ENCODE measurements at places on chromosomes 6 and 20.

- DNase-seq = no peak
Measured at GRCh38 chr20:32070690-32071213, 18.7 kb downstream of the HCK start.

DNA sequence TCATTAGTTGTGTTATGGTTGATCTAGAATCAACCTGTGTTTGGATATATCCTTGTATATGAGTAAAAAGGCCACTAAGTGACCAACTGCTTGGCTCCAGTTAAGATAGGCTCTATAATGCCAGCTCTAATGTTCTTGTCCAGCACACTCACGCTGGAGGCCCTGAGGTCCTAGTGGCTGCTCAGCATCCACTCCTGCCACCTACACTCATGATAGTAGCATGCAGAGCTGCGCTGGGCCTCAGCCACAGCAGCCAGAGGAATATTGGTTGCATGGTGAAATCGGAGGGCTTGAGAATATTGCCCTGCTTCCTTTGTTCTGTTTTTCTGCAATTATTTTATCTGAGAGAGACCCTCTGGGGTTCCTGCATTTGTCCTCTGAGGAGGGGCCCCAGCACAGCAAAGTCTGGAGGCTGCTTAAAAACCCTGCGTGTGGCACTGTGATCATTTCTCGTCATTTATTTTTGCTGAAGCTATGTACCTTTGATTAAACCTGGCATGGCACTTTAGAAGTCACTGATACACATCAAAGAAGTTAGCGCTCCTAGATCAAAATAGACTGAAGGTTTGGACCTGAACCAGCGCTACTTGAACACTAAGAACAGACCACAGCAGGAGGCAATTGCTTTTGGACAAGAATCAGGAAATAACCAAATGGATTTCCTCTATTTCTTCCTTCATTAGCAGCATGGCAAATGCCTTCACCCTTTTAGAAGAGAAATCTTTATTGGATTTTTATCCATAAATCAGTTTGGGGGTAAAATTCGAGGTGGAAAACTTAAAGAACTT lies 398.4 kb upstream of the ID4 start:
- DNase-seq = no peak

DNA sequence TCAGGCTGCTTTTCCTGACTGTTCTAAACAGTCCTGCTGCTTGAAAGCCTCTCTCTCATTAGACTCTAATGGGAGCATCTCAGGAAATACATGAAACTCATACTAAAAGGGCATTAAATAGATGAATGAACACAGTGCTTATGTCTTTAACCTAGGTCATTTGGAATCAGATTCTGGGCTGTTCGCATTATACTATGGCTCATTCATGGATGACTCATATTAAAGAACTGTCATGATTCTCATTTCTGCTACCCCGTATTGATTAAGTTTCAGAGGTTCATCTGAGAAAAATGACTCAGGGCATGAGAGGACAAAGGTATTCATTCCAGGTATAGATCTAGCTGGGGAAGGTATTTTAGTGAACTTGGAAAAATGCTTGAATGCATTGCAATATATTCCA lies 335.5 kb downstream of the GJA1 start:
- DNase-seq = no peak

DNA sequence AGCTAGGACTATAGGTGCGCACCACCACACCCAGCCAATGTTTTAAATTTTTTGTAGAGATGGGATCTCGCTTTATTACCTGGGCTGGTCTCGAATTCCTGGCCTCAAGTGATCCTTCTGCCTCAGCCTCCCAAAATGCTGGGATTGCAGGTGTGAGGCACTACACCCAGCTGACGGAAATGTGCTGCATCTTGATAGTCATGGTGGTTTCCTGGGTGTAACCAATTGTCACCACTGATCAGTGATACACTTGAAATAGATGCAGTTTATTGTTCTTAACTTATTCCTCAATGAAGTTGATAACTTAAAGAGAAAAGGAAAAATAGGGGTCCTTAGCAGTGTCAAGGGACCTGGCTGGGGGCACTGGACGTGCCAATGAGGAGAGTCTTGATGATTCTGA lies 92.4 kb downstream of the PPP1R14C start:
- no peak for DNase-seq

DNA sequence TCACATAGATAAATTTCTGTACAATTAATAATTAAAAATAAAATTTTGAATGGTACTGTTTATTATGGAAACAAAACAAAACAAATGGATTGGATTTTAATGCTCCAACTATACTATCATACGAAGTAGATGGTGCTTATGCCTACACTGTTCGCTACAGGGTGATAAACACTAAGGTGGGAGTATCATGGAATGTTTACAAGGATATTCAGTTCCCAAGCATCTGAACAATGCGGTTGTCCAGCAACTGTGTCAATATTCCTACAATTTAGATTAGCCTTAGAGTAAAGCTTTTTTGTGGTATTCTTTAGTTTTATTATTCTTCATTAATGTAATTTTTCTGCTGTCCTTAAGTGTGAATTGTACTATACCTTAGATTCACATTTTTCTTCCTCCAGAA lies 105.1 kb downstream of the MMS22L start:
- DNase-seq = no peak

GRCh38 chr6:149138089-149138488 lies 179.4 kb upstream of the TAB2 start:
- DNase-seq = no peak

- no peak for DNase-seq
Measured at GRCh38 chr6:3571836-3572235, 115.0 kb upstream of the SLC22A23 start.

GRCh38 chr20:58482416-58482815 lies 32.8 kb downstream of the APCDD1L start:
- no peak for DNase-seq

- DNase-seq = no peak
Measured at GRCh38 chr6:723540-723939, 30.6 kb upstream of the EXOC2 start.

DNA sequence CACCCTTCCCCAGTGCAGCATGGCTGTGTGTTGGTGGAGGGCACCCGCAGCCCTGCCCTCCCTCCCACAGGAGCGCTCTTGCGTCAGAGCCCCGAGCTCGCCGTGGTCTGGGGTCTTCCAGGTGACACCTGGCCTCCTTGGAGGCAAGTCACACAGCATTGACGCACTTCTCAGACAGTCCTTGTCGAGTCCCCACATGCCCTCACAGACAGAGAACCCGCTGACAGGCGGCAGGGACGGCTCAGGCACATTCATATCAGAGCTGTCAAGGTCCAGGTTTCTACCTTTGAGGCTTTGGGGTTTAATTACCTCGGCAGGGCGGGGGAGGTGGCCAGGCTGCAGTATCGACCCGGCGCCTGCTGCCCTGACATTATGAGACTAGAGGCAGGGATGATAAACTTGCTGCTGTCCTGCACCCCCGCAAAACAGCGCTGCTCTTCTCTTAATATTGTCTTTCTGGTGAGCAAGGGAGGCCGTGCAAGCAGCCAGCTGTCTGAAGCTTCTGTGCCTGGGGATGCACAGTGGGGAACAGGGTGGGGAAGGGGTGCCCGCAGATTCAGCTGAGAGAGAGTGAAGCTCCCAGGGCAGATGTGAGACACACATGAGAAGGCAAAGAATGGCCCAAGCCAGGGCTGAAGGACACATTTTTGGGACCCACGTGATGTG lies 4.7 kb downstream of the NPEPL1 start:
- DNase-seq = no peak

DNA sequence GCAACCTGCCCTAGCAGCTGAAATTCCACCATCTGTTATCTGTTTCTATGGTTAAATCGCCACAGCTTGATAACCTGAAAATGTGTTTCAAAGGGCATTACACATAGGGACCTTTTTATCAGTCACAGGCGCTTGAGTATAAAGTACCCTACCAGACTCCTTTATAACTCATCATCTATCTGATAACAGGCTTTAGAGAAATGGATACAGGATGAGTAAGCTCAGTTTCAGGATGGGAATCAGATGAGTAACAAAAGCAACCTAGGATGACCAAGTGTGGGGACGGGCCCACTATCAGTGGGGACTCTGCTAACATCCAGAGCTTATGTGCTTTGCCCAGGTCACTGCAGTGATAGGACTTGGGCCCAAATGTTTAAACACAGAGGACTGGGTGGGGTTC lies 75.6 kb downstream of the PRND start:
- no peak for DNase-seq

DNA sequence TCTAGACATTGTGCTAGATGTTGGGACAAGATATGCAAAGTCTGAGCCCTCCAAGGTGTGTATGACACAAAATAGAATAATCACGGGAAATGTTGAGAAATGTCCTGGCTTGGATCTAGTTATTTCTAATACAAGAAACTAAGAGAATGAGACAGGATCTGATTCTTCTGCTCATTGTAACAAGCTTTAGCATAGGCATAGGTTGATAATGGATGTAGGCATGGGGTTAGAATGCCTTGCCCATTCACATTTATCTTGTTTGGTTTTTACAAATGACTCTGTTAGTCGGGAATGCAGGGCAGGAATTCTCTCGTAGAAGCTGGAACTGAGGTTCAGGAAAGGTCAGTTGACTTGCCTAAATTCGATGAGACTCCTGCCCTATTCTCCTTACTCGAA lies 1.5 kb upstream of the SLC26A8 start:
- no peak for DNase-seq

DNA sequence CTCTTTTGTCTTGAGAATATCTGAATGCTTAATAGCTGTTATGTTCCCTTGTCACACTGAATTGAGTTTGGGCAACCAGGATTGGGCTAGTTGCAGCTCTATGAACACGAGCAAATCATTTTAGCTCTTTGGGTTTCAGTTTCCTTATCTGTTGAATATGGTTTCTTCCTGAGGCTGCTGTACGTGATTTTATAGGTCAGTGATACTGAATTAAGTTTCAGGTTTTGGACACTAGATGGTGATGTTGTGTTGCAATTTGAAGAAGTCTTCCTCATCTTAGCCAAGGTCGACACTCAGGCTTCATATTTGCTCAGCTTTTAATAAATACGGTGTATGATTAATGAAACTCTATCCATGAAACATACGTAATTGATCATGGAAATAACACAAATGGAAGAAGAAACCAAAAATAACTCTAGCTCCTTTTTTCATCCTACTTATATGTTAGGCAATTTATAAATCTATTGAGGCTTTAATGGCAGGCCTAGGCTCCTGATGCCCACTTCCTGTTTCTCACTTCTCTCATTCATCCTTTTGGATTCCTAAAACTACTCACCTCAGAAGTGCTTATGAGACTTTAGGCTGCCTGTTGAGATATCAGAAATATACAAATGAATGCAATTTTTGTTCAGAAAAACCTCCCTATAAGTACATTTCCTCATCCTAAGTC lies 354.1 kb upstream of the MAP3K7 start:
- DNase-seq = peak; percentile 70

- DNase-seq = no peak
Measured at GRCh38 chr6:112634376-112634775, 287.2 kb downstream of the RFPL4B start.

- no peak for DNase-seq
Measured at GRCh38 chr6:169189182-169189581, 64.5 kb downstream of the THBS2 start.

DNA sequence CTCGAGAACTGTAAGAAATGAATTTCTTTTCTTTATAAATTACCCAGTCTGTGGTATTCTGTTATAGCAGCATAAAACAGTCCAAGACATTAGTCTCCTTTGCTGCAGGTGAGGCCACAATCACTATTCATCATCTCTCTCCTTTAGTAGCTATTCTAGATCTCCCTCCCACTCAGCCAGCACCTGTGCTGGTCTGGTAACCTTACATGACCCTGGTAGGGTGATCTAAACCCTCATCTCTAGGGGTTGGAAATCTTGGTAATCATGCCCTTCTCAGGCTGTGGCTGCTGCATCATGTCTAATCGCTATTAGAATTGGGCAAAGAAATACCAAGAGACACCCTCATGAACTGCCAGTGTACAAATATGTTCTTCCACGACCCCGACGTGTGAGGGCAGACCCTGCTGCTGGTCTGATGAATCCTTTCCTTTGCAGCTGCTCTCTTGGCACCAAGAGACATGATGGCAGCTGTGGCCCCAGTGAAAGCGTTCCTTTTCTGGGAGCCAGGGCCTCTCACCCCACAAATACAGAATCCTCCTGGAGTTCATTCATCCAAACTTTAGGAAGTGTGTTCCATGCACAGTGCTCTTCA lies 23.0 kb upstream of the IGF2R start:
- DNase-seq = no peak

GRCh38 chr6:137964876-137965275 lies 97.8 kb downstream of the TNFAIP3 start:
- DNase-seq = no peak

DNA sequence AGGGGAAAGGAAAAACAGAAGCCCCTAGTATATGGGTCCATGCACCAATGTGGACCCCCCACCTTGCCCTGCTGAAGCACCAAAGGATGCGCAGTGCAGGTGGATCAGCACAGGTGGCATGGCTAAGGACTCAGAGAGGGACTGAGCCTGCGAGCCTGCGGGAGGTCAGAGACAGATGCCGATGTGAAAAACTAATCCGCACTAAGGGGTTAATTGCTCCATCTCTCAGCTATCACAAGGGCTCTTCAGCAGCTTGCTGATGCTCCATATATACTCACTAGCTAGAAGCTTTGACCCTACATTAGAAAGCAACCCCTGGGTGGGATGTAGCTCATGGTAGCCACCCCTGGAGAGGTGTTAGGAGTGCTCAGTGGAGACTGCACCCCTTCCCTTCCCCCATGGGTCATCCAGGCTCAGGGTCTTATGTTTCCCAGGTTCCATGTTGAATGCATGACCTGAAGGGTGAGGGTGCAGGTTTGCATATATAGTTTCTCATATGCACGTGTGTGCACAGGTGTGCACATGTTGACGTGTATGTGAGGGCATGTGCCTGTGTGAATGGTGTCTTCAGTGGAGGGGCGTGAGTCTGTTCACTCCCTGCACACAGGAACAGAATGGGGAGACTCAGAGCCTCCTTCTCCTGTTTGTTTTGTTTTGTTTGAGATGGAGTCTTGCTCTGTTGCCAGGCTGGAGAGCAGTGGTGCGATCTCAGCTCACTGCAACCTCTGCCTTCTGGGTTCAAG lies 13.4 kb upstream of the IP6K3 start:
- DNase-seq = no peak

- DNase-seq = no peak
Measured at GRCh38 chr6:22447249-22448196, 121.8 kb upstream of the HDGFL1 start.

DNA sequence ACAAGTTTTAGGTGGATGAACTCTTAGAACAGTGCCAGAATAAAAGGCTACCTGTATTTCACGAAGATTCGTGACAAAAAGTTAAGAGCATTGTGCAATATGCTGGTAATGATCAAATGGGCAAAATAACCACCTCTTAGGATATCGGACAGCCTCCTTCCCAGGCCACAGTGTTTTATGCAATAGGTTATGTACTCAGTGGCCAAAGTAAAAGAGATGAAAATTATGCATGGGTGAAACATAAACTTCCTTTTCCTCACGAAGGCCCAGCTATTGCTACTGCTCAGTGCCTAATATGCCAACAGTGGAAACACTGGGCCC lies 153.6 kb upstream of the SIM1 start:
- no peak for DNase-seq

GRCh38 chr20:47581090-47581489 lies 79.4 kb downstream of the NCOA3 start:
- no peak for DNase-seq
